Urinary bladder (tissue), 4 donors: ENCODE measurements at places on chromosomes 12 and 14. TPM values are rescaled to one million over a fixed set of nuclear protein-coding genes. Genes with fewer than 3 reads are reported as not detected.

The TAS2R7 gene
- polyA plus RNA-seq = not detected

The KRT80 gene
- polyA plus RNA-seq = 3.0 TPM

The DBX2 gene
- 0.03 TPM for polyA plus RNA-seq

- no peak for DNase-seq
Observed at GRCh38 chr12:69298947-69299346, 49.2 kb upstream of the LYZ start.

GRCh38 chr12:754473-754820 is 2.1 kb downstream of the WNK1 start:
- DNase-seq = no peak

GRCh38 chr12:97404093-97404492 is 58.5 kb upstream of the RMST start:
- DNase-seq = no peak

- DNase-seq = no peak
Observed at GRCh38 chr12:4282892-4283511, 9.4 kb downstream of the CCND2 start.

DNA sequence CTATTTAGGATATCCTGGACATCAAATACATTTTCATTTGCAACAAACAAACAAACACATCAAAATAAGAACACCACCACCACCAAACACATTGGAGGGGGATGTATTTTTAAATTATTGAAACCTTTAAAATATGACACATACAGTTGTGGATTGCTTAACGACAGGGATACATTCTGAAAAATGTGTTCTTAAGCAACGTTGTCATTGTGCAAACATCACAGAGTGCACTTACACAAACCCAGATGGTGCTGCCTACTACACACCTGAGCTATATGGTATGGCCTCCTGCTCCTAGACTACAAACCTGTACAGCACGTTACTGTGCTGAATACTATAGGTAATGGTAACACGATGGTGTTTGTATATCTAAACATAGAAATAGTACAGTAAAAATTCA is 19.4 kb downstream of the PYGL start:
- no peak for DNase-seq
